ENCODE measurements at places on chromosomes 3 and 15.

DNA sequence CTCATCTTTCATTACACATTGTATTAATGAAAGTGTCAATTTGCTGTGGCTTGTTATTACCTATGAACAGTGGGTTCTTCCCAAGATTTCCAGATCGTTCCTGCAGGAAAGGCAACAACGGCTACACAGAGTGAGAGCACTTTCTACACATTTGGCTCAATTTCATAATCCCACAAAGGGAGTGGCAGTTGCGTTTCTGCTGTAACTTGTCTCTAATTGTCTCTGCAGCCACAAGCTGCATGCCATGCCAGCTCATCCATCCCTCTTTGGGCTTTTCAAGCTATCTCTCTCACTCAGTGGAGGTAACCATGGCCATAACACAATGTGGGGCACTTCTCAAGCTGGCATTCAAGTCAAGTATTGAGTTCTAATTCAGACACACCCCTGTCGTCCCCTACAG, 27.7 kb upstream of the CPNE4 start:
- no peak for DNase-seq

- no peak for DNase-seq
Measured at GRCh38 chr3:120756061-120756460, 13.5 kb downstream of the GTF2E1 start.

DNA sequence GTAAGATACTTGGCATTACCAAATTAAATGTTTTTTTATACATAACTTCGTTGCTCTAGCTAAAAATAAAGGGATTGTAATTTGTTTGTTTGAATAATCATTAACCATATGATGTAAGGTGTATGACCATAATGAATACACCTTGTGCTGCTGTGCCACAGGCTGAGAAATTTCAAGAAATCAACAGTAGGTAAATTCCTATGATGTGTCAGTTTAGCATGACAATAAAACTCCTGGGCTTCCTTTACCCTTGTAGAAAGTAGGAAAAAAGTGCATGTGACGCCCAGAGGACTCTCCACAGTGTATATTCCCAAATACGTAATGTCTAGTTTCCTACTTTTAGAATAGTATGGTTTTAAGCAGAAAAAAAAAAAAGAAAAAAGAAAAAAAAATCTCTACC, 208.1 kb downstream of the SATB1 start:
- no peak for DNase-seq

DNA sequence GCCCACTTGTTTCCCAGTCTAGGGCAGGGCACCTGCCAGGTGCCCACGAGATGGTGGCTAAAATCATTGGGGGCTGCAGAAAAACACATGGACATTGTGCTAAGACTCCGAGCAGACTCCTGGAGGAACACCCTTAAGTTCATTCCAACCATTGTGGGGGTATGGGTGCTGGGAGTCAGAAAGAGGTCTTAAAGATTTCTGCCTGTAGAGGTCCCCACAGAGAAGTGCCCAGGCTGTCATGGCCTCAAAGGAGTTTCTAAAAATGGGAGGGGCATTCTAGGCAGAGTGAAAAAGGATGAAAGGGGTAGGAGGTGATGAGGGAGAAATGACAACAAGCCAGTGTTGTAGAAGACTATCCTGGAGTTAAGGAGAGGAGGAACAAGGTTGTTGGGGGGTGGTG, 17.1 kb downstream of the RBP1 start:
- DNase-seq: no peak

DNA sequence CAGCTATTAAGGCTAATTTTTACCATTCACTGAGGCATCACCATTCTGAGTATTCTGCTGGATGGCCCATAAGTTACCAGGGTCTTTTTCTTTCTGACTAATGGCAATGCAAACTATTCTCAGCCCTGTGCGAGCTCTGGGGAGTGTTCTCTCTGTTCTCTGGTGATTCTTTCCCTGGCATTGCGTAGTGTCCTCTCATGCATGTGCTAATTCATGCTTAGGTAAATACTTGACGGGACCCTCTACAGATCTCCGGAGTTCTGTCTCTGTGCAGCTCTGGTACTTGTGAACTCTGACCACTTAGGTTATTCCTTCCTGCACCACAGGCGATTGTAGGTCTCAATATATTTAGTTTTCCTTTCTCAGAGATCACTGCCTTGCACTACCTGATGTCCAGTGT, 34.8 kb downstream of the UBE2E1 start:
- no peak for DNase-seq

DNA sequence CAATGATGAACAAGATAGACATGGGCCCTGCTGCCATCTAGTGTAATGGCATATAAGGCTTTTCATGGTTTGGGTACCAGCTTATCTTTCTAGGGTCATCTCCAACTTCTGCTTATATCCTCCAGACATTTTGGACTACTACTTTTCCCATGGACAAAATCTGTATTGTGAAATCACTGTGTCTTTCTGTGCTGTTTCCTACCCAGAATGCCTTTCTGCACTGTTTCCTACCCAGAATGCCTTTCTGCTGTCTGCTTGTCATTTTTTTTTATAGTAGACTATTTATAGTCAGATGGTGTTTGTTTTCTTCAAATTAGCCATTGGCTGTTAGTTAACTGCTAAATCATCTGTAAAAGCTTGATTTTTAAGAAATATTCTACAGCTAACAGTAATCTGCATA, 20.1 kb downstream of the VPS8 start:
- DNase-seq: no peak

DNA sequence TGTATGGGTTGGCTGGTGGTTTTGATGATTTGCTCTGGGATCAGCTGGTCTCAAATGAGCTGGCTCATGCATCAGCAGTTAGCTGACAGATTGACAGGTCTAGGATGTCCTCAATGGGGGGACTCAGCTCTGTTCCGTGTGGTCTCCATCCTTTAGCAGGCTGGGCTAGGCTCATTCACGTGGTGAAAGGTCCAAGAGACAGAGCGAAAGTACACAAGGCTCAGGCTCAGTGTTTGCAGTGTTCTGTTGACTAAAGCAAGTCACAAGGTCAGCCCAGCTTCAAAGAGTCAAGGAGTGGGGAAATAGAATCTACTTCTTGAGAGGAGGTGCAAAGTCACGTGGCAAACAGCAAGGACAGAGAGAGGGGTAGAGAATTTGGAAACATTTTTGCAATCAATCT, 126.5 kb upstream of the CMC1 start:
- DNase-seq: no peak
